Renal cortex interstitium (tissue), 15 donors: ENCODE measurements at places on chromosomes 4 and X. TPM values are rescaled to one million over a fixed set of nuclear protein-coding genes. Genes with fewer than 3 reads are reported as not detected.

DNA sequence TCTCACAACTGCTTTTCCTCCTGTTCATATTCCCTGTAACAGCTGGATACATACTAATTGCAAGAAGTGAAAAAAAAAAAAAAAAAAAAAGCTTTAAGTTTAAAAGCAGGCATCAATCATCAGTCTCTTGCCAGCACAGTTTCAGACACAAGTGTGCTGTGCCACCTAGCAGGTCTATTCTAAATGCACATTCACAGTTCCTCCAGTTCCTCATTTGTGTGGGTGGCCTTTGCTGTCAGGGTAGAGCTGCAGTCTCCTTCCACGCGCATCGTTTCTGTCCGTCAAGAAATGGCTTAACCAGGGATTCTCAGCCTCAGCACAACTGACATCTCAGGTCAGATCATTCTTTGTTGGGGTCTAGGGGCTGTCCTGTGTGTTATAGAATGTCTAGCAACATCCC, 61.6 kb downstream of the SCML1 start:
- no peak for DNase-seq

GRCh38 chr4:851701-852430, 25.9 kb upstream of the CPLX1 start:
- no peak for DNase-seq

- no peak for DNase-seq
Observed at GRCh38 chr4:71595576-71596108, 188.2 kb downstream of the GC start.

DNA sequence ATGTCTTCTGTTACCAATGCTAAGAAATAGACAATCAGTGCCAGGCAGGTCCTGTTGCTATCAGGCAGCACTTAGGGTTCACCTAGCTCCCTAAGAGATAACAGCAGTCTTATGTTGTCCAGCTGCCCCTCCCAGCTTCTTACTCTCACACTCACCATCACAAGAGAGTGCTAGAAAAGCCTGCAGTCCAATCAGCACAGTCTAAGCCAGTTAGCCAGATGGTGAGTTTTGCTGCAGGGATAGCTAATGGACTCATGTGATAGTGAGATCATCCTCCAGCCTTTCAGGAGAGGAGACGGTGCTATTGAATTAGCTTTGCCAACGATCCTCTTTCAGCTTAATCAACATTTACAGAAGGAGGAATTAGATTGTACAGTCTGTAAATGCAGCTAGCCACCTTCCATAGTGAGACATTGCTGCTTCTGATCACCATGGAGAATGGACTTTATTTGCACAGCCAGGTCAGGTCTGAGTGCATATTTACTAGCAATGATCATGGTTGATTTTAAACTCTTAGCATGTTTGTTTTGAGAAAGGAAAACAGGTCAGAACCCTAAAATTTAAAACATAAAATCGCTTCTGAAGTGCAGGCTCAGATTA, 438.3 kb downstream of the CENPC start:
- DNase-seq = no peak

DNA sequence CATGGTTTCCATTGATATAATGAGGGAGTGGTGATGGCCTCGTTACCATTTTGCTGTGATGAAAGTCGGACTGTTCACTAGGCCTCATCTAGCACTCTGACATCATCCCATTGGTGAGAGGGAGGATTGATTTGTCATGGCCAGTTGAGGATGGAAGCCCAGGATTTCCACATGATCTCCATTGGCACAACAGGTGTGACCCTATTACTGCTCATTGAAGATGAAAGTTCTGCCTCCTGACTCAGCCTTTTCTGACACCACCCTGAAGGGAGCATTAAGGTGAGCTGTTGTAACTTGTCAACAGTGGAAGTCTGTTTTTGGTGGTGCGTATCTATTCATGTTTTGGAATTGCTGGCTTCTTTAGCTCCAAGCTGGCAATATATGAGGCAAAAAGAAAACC, 144.2 kb downstream of the PABPC4L start:
- no peak for DNase-seq

DNA sequence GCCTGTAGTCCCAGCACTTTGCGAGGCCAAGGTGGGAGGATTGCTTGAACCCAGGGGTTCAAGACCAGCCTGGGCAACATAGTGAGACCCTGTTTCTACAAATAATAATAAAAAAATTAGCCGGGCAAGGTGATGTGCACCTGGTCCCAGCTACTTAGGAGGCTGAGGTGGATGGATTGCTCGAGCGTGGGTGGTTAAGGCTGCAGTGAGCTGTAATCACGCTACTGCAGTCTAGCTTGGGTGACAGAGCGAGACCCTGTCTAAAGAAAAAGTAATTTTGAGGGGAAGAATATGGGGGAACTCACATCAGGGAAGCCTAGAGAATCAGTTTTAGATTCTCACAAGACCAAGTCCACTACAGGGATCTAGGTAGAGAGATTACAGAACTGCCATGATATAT, 28.9 kb upstream of the LCORL start:
- DNase-seq = no peak

The CFI gene
- polyA plus RNA-seq = 83.3 TPM

The RTL3 gene
- polyA plus RNA-seq = not detected

The ANKRD50 gene
- polyA plus RNA-seq = 49.2 TPM

The ABCG2 gene
- polyA plus RNA-seq = 6.8 TPM
